ENCODE measurements at places on chromosomes 5 and 9.
A peak's percentile ranks its signal among the peaks of the same experiment; 100 is the strongest.

- no peak for DNase-seq
These were observed 617.5 kb upstream of the TLE4 start for GRCh38 chr9:78954286-78954685.

- no peak for DNase-seq
These were observed 82.5 kb upstream of the CAST start for GRCh38 chr5:96579711-96580110.

- DNase-seq: no peak
These were observed 187.6 kb downstream of the COMMD10 start for GRCh38 chr5:116272281-116272941.

DNA sequence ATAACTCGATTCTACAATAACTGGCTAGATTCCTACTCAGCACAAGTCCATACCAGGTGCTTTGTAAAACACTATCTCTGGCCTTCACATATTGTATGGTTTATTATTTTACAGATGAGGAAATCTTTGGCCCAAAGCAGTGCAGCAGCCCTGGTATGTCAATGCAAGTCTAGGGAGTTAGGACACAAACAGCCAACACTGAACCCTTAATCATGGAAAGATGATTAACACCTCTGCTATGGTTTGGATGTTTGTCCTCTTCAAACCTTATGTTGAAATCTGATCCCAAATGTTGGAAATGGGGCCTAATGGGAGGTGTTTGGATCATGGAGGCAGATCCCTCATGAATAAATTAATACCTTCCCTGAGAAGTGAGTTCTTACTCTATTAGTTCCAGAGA lies 76.6 kb downstream of the MAPKAP1 start:
- DNase-seq: no peak

GRCh38 chr5:158268286-158268685 lies 409.3 kb upstream of the CLINT1 start:
- no peak for DNase-seq

DNA sequence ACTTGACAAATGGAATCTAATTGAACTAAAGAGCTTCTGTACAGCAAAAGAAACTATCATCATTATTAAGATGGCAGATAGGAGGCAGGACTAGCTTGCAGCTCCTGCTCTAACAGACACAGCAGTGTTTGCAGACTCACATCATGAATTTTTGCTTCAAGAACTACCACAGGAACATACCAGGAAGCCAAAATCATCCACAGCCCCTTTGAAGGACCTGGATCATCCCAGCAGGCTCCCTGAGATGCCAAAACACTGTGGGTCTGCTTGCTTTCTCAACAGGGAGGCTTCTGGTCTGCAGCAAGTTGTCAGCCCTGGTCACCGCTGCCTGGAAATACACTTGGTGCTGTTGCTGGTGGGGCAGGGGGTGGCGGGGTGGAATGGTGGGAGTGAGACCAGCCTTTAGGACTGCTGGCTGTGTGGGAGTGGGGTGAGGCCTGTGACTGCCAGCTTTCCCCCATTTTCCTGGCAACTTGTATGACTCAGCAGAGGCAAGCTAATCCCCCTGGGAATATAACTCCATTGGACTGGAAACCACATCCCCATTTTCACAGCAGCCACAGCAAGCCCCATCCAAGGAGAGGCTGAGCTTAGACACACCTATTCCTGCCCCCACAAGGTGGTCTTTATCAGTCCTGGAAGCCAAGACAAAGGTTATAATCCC lies 533.8 kb upstream of the CYLC2 start:
- DNase-seq: peak; percentile 42

DNA sequence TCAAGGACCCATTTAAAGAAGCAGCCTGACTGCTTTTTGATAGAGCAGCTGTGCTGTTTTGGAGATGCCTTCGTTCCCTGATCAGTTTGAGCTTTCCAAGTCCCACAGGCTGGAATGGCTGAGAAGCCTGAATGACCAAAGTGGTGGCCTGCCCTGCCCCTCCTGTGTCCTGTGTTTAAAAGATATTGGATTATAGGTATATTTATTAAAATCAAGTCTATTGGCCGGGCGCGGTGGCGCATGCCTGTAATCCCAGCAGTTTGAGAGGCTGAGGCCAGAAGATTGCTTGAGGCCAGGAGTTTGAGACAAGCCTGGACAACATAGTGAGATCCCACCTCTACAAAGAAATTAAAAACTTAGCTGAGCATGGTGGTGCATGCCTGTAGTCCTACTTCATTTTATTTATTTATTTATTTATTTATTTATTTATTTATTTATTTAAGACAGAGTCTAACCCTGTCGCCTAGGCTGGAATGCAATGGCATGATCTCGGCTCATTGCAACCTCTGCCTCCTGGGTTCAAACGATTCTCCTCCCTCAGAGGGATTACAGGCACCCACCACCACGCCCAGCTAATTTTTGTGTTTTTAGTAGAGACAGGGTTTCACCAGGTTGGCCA lies 87.7 kb downstream of the CACNA1B start:
- DNase-seq: no peak

- DNase-seq: no peak
These were observed 9.0 kb downstream of the GPSM1 start for GRCh38 chr9:136336156-136336870.

DNA sequence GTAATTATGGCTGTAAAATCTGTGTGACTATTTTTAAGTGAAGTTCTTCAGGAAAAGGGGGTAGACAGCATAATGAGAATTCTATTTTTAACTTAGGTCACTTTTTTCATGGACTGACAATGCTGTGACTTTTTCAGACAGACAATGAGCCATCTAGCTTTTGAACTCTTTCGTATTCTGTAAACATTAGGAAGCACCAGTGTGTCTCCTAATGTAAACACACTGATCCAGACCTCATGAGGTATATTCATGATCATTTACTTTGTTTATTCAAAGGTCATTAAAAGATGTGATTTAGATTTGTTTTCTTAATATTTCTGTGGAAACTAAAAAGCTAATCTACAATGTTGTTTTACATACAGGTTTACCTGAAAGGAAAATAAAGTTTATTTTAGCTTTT lies 352.6 kb downstream of the ADGRV1 start:
- DNase-seq: no peak

- DNase-seq: no peak
These were observed 1.4 kb downstream of the SRA1 start for GRCh38 chr5:140555747-140556312.

- DNase-seq: no peak
These were observed 240.2 kb upstream of the BRINP1 start for GRCh38 chr9:119609277-119609971.

DNA sequence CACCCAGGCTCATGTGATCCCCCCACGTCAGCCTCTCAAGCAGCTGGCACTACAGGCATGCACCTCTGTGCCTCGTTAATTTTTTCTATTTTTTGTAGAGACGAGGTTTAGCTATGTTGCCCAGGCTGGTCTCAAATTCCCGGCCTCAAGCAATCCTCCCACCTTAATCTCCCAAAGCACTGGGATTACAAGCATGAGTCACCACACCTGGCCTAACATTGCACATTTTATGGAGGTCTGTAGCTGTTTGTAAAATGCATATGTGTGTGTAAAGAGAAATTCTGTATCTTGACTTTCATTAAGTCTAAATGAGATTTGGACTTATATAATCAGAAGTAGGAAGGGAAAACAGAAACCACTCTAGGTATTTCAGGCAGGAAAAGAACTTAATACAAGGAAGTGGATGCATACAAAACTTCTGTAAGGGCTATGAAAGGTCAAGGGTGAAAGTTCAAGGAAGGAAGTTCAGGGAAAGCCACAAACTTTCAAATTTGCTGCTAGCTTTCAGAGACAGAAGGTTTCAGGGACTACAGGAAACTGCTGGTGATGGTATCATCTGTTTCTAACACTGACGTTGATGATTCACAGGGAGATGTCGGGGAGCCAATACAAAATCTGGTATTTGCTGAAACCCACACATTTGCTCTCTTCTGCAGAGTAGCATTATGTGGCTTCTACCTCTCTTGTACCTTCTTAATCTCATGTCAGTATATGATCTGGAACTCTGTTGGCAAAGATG lies 209.4 kb downstream of the PIK3R1 start:
- no peak for DNase-seq

- DNase-seq: no peak
These were observed 47.2 kb downstream of the SGTB start for GRCh38 chr5:65674749-65675148.

GRCh38 chr9:79215821-79216220 lies 355.9 kb upstream of the TLE4 start:
- no peak for DNase-seq

DNA sequence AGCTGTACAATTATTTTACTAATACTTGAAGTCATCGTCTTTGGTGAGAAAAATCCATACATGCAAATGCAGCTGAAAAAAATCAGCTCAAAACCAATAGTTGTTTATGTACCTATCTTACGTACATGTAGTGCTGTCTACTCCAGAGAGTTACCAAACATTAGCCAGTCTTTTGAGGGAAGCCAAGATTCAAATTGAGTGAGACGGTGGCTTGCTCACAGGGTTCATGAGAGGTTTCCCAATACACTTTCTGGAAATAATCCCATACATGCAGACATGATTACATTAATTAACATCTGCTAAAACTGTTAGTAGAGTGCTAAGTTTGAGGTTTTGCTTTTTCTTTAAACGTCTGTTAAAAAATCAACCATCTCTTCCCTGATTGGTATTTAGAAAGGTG lies 2.3 kb downstream of the C9orf72 start:
- DNase-seq: no peak

DNA sequence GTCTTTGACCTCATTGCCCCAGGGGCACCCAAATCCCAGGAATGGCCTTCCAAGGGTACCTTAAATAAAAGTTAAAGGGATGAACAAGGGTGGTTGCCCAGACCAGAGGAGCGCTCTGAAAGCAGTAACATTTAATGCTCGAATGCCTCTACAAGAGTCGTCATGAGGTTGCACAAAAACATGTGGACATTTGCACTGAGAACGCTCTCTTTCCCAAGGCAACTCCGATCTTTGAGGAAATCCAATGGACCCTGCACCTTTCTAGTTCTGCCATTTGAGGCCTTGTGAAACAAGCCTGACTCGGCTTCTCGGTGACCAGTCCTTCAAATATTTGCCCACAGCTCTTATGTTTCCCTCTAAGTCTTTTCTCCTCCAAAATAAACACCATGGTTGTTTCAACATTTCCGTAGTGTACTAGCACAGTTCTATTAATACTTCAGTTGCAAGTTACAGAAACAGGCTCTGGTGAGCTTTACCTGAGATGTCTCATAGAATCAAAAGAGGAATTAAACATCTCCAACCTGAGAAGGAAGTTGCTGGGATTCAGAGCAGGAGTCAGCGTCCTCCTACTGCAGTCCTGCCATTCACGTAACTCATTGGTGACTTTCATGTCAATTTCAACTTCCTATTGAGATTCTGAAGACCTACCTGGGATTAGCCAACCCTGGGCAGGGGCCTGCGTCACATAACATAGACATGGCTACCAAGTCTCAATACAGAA lies 168.8 kb upstream of the RAI14 start:
- DNase-seq: peak; percentile 59

GRCh38 chr5:172173564-172174153 lies 14.4 kb downstream of the STK10 start:
- no peak for DNase-seq

DNA sequence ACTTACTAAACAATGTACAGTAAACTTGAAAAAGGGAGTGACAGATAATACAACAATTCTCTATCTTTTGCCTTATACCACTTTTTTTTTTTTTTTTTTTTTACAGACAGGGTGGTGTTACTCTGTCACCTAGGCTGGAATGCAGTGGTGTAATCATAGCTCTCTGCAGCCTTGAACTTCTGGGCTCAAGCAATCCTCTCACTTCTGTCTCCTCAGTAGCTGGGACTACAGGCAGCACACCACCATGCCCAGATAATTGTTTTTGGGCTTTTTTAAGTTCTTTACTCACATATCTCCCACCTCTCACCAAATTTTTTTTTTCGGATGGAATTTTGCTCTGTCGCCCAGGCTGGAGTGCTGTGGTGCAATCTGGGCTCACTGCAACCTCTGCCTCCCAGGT lies 171.9 kb upstream of the SLC12A2 start:
- no peak for DNase-seq

DNA sequence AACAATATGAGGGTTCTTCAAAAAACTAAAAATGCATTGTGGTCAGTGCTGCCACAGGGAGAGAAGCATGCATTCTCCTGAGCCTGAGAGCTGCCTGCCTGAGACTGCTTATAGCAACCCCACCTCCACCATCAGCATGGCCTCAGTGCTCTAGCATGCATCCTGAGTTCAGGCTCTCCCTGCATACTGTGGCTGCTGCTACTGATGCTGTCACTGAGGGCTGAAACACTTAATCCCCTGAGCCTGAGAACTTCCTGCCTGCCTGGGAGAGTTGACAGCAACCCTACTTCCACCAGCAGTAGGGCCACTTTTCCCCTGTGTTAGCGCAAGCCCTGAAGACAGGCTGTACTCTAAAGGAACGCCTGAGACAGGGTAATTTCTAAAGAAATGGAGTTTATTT lies 206.0 kb downstream of the FBXO4 start:
- DNase-seq: no peak

Measured in fibroblast of skin of left quadriceps (primary cell).